ENCODE measurements at places on chromosomes 3 and 15. TPM values are rescaled to one million over a fixed set of nuclear protein-coding genes. Genes with fewer than 3 reads are reported as not detected.

MINAR1 gene
- polyA plus RNA-seq, result 1.4 TPM

FMN1 gene
- polyA plus RNA-seq, result 4.5 TPM

CFAP161 gene
- 0.60 TPM for polyA plus RNA-seq

SMCO1 gene
- 2.5 TPM for polyA plus RNA-seq

ACTL6A gene
- polyA plus RNA-seq, result 35.6 TPM

CISH gene
- polyA plus RNA-seq, result 10.8 TPM

CMTM8 gene
- 2.6 TPM for polyA plus RNA-seq

IL17RD gene
- 27.7 TPM for polyA plus RNA-seq

SPATA12 gene
- 0.08 TPM for polyA plus RNA-seq

PRR20G gene
- not detected for polyA plus RNA-seq

TCTA gene
- 18.4 TPM for polyA plus RNA-seq

ARL14 gene
- not detected for polyA plus RNA-seq

- DNase-seq, result peak; percentile 66
Measured at GRCh38 chr3:28575100-28575745, 226.6 kb upstream of the AZI2 start.

GRCh38 chr3:145812391-145812790, 348.6 kb downstream of the PLOD2 start:
- no peak for DNase-seq

- no peak for DNase-seq
Measured at GRCh38 chr3:159855599-159856346, 132.9 kb upstream of the IL12A start.

- no peak for DNase-seq
Measured at GRCh38 chr15:83734487-83734886, 80.6 kb downstream of the ADAMTSL3 start.

DNA sequence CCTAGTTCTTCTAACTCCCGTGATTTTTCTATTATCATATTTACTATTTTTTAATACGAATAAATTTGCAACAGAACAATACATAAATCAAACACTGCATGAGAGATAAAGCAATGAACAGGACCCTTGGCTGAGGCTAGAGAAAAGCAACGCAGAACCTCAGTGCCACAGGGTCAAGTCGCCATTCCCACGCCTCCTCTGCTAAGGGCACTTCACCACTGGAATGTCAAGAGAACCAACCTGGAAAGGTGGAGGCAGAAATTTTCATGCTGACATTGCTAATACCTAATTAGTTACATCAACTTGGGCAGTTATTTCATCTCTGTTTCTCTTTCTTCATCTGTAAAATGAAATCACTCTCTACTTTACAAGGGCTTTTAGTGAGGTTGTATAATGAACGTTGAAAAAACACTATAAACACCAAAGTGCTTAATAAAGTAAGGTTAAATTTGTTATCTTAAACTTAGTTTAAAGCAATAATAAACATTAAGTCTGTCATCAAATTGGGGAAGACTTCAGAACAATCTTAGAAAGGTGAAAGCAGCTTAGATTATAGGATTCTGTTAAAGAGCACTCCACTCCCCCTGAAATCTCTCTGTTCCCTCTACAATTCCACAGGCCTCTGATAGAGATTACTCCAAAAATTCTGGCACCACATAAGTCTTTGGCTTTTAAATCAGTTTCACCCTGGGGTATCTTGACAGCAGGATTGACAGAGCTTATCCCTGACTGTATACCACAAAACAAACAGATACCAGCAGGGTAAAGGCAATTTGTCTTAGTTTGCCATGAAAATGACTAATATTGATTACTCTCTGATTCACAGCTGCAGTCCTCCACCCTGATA, 41.9 kb downstream of the PLCH1 start:
- no peak for DNase-seq

DNA sequence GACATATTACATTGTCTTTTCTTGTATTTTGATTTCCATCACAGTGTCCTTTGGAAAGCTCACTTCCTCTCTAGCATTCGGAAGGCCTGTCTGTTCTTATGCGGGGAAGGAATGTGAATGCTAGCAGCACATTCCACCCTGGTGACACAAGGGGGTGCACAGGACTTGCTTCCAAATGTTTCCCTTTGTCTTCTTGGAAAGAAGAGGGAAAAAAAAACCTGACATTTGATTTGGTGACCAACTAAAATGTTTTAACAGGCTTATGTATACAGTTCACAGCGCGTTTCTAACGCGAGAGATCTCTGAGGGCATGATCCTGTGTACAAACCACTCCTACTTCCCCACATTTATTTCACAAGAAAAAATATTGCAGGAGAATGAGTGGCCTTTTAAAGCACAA, 107.6 kb upstream of the FXR1 start:
- peak; percentile 40 for DNase-seq

GRCh38 chr3:18008706-18009368, 266.4 kb upstream of the TBC1D5 start:
- no peak for DNase-seq

DNA sequence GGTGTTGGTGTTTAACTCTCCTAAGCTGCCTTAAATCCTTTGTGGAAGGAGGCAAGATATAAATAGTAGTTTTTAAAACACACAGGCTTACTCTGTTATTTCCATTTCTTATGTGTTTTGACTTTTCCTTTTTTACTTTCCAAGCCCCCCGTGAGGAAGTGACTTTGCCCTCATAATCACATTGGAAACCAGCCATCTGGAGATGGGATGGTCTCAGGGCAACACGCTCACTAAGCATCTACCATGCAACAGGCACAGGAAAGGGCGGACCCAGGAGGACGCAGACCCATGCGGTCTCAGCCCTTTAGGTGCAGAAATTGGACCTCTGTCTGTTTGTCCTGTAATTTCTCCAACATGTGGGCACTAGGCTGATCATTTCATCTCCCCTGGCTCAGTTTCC, 115.7 kb downstream of the PDZRN3 start:
- DNase-seq, result no peak

GRCh38 chr3:105394177-105394576, 27.5 kb downstream of the ALCAM start:
- no peak for DNase-seq

DNA sequence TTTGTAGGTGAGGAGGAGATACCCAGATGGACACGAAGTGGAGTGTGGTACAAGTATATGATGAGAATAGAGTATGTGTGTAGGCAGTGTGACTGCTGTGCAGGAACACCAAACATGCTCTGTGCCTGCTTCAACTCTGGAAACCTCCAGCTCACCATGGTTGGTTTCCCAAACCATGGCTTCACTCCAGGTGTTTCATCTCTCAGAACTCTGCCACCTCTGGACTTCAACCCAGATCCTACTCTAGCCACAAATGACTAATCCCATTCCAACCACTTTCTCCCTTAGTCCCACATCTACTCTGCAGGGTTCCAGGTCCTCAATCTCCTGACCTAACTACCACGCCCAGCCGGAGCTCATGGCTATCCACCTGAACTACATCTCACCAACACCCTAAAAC, 102.1 kb downstream of the RYK start:
- DNase-seq, result no peak

DNA sequence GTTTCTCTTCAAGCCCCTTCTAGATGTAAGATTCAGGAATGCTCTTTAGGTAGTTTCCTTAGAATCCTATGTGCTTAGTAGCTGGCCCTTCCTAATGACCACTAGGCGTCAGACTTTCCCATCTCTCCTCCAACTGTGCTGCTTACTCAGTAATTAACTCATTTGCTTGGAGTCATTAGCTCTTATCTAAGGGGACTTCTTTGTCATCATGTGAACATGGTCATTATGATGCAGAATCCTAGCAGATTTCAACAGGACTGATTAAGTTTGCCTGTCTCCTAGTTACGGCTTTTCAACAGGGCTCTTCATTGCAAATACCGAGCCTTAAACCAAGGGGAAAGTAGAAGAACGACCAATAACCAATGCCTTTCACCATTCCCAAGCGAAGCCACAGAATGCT, 46.4 kb downstream of the GJD2 start:
- DNase-seq, result no peak

- DNase-seq, result no peak
Measured at GRCh38 chr3:171044384-171044783, 17.9 kb upstream of the SLC2A2 start.

DNA sequence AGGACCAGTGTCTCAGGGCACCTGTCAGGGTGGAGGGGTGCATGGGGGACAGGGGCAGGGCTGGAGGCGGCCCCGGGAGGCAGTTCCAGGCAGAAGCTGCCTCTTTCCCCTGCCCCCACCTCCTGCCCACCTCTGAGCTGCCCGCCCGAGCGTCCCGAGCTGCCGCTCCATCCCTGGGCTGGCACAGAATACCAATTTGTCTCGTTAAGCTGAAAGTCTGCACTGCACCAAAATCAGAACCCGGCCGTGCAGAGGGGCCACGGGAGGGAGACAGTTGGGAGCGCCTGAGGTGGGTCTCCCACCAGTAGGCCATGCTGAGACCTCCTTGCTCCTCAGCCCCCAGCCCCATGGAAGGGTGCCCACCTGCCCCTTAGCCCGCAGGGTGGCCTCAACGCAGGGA, 1.3 kb upstream of the ATP2B2 start:
- DNase-seq, result no peak

DNA sequence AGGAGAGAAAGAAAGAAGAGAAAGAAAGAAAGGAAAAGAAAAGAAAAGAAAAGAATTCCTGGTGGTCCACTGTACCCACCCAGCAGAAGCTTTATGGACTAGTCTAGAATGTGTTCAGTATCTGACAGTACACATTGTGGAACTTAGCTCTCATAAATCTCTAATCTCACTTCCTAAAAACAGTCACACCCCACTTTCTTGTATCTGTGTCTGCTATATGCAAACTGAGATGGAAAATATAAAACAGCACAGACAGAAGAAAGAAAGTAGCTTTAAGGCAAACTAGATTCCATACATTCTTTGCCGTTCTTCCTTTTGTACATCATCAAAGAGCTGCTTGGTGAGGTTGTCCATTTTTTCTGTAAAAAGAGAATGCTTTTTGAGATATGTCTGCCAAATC, 41.1 kb upstream of the GNB5 start:
- no peak for DNase-seq

GRCh38 chr3:189625071-189625470, 6.1 kb upstream of the TP63 start:
- no peak for DNase-seq

DNA sequence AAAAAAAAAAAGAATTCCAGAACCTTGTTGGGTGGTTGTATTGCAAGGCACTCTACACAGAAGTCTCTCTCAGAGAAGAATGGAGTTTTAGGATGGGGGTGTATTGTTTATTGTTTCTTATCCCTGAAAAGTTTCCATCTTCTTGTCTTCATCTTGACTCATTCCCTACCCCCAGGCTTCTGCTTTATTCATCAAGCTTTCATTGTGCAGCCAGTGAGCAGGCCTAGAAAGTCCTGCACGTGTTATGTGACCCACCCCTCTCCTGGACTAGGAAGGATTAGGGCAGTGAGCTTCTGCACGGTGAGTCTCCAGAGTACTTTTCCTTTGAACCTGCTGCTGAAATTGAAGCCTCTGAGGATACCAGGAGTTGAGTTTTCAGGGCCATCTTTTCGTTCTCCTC, 150.9 kb upstream of the IL12A start:
- no peak for DNase-seq

- no peak for DNase-seq
Measured at GRCh38 chr3:72158639-72159326, 373.8 kb upstream of the PROK2 start.

DNA sequence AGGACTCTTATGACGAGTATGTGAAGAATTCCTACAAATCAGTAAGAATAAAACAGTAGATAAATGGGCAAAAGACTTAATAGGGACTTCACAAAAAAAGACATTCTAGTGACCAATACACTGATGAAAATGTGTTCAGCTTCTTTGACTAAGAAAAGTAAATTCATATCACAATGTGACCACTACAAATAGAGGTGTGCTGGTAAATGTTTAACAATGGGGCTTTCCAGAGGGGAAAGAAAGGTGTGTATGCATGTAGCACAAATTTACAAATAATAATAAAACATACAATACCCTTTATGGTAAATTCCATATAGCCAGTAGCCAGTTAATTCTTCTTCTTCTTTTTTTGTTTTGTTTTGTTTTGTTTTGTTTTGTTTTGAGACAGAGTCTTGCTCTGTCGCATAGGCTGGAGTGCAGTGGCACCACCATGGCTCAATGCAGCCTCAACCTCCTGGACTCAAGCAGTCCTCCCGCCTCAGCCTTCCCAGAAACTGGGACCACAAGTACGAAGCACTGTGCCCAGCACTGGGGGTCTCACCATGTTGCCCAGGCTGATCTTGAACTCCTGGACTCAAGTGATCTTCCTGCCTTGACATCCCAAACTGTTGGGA, 17.5 kb upstream of the NMD3 start:
- DNase-seq, result no peak

- DNase-seq, result no peak
Measured at GRCh38 chr3:66851894-66852613, 146.1 kb upstream of the KBTBD8 start.

- no peak for DNase-seq
Measured at GRCh38 chr15:77507911-77508310, 87.2 kb downstream of the HMG20A start.

DNA sequence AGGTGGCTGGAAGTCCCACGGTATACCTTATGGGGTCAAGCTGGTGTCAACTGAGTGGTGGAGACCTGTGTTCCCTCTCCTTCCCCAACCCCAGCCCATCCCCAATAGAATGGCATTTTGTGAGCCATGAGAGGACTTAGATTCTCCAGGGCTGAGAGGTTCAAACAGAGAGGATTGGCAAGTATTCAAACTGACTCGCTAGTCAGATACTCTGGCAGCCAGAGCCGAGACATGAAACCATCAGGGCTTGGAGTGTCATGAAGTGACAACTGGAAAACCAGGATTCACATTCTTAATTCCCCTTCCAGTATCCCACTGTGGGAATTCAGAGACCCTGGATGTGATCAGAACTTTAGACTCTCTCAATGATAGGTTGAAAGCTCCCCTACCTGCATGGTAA, 159.4 kb upstream of the SNTN start:
- no peak for DNase-seq

DNA sequence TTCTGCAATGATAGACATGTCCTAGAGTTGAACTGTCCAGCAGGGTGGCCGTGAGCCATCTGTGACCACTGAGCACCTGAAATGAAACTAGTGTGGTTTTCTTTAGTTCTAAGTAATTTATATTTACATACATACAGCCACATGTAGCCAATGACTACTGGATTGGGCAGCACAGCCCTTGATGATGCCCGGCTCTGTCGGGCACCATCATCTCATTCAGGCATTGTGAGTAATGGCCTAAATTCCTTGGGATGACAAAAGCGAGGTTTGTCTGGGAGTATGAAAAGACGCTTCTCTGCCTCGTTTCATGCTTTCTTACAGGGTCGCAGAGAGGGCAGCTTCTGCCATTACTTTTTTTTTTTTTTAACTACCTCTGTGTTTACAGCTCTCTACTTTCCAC, 251.9 kb upstream of the HES1 start:
- DNase-seq, result no peak

- no peak for DNase-seq
Measured at GRCh38 chr3:46168583-46169345, 39.3 kb downstream of the CCR1 start.
